ENCODE measurements at places on chromosomes 1 and 21.
A peak's percentile ranks its signal among the peaks of the same experiment; 100 is the strongest.

GRCh38 chr21:46229133-46229922 lies 754 bp upstream of the LSS start:
- no peak for DNase-seq

GRCh38 chr21:41460578-41461527 lies 34.8 kb downstream of the MX1 start:
- DNase-seq: peak; percentile 6

DNA sequence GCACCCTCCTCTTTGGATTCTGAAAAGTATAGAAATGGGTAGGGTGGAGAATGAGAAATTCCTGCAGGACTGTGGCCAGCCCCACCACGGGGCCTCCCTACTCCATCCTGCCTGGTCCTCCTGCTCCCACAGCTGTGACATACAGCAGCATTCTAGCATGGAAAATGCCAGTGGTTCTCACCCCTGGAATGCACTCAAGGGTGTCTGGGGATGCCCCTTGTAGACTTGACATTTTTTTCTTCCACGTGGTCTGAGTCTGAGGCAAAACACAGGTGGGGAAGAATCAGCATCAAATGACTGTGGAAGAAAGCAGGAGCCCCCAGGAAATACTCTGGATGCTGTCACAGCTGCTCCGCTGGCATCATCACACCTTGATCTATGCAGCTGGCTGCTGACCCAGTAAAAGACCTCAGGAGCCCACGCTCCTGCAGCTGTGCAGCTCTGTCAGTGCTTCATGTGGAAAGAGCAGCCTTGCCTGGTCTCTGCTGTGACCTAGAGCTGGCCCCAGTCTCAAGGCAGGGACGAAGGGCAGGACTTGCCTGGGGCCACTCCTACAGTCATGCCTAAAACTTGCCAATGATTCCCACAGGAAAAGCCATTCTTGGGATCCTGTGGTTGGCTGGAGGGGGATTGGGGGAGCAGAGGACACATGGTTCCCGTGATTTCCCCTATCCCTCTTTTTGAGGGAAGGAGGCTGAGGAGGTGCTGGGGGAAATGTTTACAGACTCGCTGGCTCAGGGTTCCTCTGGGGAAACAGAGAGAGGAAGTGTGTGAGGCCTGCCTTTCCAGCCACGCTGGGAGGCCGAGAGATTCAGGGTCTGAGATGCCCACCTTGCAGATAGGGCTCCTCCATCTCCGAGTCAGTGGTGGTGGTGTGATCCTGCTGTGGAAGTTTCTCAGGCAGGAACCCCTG lies 10.8 kb upstream of the A3GALT2 start:
- DNase-seq: no peak

- DNase-seq: no peak
These were observed 3.2 kb downstream of the SLC25A33 start for GRCh38 chr1:9542430-9542829.

- DNase-seq: peak; percentile 34
These were observed 3.0 kb downstream of the EFNA3 start for GRCh38 chr1:155081472-155082300.

DNA sequence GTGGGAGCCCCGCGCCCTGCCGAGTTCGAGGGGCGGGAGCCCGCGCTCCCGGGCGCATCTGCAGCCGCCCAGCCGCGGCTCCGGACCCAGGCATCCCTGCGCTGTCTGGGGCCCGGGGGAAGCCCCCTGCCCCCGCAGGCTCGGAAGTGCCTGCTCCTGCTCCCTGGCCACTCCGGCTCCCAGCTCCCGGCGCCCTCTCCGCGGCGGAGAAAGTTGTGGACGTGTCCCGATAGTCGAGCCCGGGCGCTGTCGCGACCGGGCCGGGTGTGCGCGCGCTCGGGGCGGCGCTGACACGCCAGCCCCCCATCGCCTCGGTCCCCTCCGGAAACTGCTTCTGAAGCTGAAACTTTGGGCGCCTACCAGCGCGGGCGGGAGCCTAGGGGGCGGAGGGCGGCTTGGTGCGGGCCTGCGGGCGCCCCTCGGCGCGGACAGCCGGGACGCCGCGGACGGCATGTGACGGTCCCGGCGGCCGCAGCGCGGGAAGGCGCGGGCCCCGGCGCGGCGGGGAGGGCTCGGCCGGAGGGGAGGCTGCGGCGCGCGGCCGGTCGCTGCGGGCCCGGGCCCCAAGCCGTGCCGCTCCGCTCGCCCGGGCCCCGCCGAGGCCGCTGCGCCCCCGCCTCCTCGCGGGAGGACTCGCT lies 515 bp downstream of the MAN1C1 start:
- no peak for DNase-seq

DNA sequence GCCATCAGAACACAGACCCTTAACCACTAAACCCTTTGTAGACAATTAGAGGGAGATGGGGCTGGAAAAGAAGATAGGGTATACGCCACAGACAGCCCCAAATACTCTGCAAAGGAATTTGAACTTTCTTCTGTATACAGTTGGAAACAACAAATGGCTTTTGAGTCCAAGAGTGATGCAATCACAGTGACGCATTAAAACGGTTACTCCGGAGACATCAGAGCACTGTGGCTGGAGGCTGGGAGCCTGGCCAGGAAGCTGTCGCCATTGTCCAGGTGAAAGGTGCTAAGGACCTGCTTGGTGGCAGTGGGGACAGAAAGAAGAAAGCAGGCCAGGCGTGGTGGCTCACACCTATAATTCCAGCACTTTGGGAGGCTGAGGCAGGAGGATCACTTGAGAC lies 4.2 kb downstream of the FLAD1 start:
- no peak for DNase-seq

DNA sequence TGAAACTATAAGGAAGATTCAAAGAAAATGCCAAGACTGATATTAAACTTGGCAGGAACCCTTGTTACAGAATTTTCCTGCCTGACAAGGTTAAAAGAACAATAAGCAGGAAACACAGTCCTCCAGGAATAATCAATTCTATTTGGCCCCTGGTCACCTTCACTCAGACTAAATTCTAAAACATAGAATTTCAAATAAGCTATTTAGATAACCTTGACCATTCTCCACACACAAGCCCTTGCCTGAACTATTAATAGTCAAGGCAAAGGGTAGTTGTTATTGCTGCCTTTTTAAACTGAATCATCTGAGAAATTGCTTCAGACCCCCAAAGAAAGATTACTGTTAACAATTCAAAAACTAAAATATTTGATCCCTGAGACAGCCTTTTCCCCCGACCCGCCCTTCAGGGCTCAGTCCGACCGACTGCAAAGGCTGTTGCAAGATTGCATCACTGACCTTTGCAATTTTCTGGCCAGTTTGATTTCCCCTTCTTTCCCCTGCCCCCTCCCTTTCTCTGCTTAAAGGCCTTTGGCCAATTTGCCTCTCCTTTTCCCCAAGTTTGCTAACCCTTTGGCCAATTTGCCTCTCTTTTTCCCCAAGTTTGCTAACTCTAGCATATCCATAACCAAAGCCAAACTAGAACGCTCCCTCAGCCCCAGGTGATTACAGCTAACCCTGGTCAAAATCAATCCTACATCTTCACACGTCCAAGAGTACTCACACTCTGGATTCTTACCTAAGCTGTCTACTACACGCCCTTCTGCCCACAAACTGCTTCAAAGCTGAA lies 1.4 kb upstream of the G0S2 start:
- DNase-seq: no peak

DNA sequence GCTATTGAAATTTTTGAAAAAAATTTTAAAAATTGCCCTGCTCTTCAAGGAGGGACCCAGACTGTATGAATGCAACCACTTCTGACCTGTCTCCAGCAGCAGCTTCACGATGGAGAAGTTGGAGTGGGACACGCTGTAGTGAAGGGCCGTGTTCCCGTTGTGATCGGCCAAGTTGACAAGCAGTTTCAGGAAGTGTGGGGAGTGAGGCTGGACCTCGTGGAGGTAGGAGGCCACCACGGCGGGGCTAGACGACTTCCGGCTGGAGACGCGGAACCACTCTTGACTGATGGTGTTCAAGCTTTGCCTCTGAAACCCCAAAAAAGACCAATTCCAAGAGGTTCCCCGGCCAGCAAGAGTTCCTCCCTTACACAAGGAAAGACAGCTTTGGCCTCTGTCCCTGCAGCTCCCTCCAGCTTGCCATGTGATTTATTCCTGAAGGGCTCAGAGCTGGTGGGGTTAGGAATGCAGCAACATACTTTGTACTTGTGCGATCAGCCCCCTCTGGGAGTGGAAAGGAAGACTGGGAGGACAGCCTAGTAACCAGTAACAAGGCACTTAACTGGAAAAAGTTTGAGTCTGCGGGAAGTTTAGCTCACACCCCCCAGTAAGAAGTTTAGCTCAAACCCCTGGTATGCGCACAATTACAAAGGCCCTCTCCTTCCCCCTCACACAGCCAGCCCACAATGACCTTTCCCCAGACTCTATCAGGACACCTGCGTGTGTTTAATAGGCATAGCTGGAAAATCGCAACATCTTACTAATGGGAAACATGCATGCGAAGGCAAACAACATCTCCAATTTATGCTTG lies 56.0 kb downstream of the KANK4 start:
- no peak for DNase-seq

- no peak for DNase-seq
These were observed 478.7 kb downstream of the SETD4 start for GRCh38 chr21:35581640-35582039.

GRCh38 chr1:27436204-27437159 lies 44.1 kb downstream of the GPR3 start:
- DNase-seq: no peak

GRCh38 chr1:16391411-16391810 lies 24.4 kb downstream of the SZRD1 start:
- DNase-seq: no peak

Data from nucleus accumbens (tissue), 56 donors.